Body of pancreas (tissue), 4 donors: ENCODE measurements at places on chromosomes 7 and 10. TPM values are rescaled to one million over a fixed set of nuclear protein-coding genes. Genes with fewer than 3 reads are reported as not detected.
A peak's percentile ranks its signal among the peaks of the same experiment; 100 is the strongest.

DNA sequence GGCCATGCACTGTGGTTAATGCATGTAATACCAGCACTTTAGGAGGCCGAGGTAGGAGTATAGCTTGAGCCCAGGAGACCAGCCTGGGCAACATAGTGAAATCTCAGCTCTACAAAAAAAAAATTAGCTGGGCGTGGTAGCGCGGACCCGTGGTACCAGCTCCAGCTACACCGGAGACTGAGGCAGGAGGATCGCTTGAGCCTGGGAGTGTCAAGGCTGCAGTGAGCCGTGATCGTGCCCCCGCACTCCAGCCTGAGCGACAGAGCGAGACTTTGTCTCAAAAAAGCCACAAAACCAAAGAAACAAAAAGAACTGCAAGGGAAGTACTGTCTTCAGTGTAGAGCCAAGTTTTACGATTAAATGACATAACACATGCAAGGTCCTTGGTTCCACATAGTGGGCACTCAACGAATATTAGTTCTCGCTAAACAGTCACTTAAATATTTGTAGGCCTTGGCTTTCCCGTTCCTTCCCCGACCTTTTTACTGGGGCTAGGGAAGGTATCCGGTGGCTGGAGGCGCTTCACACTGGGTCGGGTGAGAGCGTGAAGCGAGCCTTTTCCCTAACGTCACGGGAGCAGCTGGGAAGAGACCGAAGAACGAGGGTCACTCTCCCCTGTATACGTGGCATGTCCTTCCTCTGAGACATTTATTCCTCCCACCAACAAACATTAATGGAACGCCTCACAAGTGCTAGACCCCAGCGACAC is 993 bp upstream of the SND1 start:
- peak; percentile 24 for DNase-seq

Gene SCIN
- total RNA-seq = not detected

GRCh38 chr10:44053391-44053790 is 331.5 kb downstream of the CXCL12 start:
- no peak for DNase-seq

GRCh38 chr7:26684447-26684846 is 179.9 kb downstream of the SKAP2 start:
- DNase-seq = no peak

GRCh38 chr7:134842886-134843430 is 63.5 kb downstream of the CALD1 start:
- DNase-seq = no peak

Gene ADCY1
- 7.6 TPM for total RNA-seq

DNA sequence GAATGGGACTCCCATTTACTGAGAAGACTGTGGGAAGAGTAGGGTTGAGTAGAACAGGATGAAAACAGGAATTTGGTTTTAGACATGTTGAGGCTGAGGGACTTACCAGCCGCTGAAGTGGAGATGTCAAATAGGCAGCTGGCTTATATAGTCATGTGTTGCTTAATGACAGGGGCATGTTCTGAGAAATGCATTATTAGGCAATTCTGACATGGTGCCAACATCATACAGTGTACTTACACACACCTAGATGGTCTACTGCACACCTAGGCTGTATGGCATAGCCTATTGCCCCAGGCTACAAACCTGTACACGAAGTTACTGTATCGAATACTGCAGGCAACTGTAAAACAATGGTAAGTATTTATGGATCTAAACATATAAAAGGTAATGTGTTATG is 17.5 kb downstream of the ARL3 start:
- DNase-seq = no peak

Gene GAD2
- total RNA-seq = 4.3 TPM

DNA sequence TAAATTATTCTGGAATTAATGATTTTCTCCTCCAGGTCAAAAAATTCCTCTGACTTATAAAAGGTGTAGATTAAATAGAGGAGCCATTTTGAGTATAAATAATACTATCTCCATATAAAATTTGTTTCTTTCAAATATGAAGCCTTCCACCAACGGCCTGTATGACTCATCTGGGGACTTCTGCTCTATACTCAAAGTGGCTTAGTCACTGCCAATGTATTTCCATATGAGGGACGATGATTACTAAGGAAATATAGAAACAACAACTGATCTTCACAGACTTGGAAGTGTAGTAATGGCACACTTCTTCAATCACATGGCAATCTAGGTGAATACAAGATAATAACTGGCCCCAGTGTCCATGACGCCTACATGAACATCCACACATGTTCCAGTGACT is 335.6 kb upstream of the HGF start:
- DNase-seq = no peak

DNA sequence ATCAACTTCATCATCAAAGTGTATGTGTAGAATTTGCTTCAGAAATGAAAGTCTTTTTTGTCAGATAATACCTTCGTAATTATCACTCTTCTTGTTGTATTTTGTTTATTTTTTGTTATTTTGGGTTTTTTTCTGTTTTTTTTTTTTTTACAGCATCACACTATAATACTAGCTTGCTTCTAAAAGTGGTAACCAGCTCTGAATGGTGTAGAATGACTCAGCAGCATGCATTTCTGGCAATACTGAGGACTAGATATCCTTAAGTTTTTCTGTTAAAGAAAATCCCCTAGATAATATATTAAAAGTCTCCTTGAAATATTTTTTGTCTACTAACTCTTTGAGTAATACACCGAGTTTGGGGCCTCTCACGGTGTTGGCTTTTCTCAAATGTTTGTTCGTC is 109.1 kb downstream of the LMBR1 start:
- no peak for DNase-seq

Gene ATG9B
- not detected for total RNA-seq

Gene AMPH
- total RNA-seq = 2.6 TPM

Gene LBX1
- not detected for total RNA-seq

- no peak for DNase-seq
These were observed 207.7 kb downstream of the ZEB1 start for GRCh38 chr10:31526681-31527080.

- DNase-seq = no peak
These were observed 90.4 kb downstream of the PDE1C start for GRCh38 chr7:31979690-31980330.

Gene VGF
- total RNA-seq = 3.0 TPM

DNA sequence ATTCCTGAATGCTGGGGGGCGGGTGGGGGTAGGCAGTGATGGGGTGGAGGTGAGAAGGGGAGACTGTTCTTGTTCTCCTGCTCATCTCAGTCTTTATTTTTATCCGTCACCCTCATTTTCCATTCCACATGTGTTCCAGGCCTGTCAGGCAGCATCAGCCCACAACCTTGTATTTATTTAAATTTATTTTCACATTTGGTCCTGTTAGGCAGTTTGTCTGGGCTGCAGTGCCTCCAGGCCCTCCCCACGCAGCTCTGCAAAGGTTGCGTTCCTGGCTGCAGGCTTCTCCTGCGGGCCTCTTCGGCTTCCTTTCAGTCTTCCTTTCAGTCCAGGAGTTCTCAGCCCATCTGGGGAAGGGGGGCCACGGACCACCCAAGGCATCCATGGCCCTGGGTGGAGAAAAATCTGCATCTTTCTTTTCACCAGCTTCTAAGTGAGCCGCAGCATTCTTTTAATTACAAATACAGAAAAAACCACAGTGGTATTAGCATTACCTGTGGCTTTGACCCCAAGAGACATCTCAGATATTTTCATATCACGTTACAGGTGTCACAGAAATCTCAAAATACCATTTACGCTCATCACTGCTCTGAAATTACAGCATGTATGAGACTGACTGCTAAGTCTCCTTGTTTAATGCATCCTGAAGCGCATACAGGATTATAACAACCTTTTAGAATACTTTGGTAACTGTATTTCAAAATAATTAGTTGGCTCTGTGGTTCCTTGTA is 94.0 kb downstream of the C10orf105 start:
- no peak for DNase-seq

Gene ATP6V0E2
- 24.1 TPM for total RNA-seq

DNA sequence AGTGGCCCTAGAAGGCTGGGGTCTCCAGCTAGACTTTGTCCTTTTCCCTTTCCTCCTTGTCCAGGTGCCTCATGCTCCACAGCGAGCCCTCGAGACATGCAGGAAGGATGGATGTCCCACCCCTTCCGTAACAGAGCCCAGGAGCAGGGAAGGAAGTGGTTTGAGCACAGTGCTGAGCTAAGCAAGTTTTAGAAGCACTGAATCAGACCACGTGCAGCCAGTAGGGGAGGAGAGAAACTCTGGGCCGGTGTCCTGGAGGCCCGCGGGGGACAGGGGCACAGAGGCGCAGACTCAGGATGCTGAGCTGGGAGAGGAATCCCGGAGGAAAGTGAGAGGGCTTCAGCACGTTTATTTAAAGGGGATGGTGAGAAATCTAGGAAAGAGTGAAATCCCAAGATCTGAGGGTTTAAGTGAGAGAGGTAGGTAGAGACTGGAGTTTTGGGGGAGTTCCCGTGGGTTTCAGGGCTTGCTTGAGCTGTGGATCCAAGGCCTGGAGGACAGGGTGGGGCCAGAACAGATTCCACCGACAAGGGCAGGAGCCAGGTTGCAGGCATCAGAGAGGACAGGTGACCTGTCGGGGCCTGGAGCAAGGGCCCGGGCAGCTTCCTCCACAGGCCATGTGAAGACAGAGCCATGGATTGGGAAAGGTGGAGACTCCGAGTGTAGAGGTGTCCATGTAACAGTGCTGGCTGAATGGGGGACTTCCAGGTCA is 4.4 kb upstream of the IRF5 start:
- no peak for DNase-seq

DNA sequence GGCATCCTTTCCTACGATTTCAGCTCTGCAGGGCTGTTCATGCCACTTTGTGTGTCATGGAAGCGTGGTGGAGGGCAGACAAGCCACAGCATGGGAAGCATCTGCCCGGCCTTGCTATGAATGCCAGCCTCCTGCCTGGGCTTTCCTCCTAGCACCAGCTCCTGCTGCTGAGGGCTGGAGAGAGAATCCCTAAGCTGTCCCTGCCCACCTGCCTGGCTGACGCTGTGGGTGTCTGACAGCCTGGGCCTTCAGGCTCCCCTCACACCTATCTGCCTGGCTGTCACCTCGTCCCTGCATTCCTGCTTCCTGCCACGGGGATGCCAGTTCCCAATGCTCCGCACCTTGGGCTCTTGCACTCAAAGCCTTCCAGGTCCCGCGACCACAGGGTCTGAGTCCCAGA is 606.5 kb upstream of the MGMT start:
- no peak for DNase-seq

Gene SPACDR
- 1.0 TPM for total RNA-seq

GRCh38 chr10:48478469-48478868 is 126.4 kb downstream of the ARHGAP22 start:
- DNase-seq = no peak

DNA sequence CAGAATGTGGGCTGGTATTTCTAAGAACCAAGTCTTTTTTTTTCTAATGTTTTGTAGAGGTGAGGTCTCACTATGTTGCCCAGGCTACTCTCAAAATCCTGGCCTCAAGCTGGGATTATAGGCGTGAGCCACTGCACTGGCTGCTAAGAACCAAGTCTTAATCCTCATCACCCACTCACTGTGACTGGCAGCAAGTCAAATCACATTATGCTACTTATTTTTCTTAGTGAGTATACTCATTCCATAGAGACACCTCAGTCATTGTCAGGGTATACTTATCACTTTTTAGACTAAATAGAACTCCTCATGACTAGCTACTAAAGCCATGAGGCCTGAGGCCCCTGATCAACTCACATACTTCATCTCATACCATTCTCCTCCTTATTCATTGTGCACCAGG is 116.1 kb downstream of the STRA8 start:
- no peak for DNase-seq

DNA sequence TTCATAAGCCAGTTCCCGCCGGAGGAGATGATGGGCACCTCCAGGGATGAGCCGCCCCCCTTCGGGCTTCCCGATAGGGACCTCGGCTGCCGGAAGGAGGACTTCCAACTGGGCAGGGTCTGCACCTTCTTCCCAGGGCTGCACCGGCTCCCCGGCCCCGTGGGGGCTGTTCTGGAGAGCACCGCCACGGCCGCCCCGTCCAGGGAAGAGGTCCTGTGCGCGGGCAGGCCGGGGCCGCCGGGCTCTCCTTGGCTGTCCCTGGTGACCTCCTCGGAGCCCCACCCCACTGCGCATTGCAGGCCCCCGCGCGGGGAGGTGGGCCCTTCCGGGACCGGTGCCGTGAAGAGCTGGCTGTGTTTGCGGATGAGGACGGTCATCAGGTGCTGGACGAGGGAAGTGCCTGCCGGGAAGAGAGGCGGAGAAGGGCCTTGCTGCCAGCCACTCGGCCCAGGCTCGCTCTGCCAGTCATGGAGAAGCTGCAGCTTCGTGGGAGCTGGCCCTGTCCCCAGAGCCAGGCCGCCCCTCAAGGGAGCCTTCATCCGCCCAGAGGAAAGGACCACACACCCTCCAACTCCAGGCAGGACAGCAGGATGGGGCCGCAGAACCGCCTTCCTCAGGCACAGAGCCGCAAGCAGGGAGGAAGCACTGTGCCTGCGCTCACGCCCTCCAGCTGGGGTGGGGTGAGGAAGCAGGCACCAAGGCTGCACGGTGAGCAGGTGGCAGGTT is 144.4 kb downstream of the MAPK8 start:
- peak; percentile 7 for DNase-seq

Gene RTKN2
- not detected for total RNA-seq

DNA sequence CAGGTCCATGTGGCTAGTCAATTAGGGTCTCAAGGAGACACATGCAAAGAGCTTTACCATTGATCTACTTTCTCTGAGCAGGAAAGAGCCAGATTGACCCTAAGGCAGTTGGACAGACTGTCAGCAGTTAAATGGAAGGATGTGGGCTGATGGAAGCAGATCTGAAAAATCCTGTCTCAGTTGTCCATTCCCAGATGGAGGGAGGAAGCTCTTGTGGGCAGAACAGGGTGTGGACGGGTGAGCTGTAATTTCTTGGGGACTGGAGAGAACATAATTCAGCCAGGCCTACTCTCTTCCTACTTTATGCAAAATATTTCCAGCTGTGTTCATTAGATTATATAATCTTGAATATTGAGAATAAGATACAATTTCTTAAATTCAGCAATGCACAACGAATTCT is 163.6 kb downstream of the GNAT3 start:
- DNase-seq = no peak

Gene AMZ1
- not detected for total RNA-seq

Gene BUD23
- 34.3 TPM for total RNA-seq

DNA sequence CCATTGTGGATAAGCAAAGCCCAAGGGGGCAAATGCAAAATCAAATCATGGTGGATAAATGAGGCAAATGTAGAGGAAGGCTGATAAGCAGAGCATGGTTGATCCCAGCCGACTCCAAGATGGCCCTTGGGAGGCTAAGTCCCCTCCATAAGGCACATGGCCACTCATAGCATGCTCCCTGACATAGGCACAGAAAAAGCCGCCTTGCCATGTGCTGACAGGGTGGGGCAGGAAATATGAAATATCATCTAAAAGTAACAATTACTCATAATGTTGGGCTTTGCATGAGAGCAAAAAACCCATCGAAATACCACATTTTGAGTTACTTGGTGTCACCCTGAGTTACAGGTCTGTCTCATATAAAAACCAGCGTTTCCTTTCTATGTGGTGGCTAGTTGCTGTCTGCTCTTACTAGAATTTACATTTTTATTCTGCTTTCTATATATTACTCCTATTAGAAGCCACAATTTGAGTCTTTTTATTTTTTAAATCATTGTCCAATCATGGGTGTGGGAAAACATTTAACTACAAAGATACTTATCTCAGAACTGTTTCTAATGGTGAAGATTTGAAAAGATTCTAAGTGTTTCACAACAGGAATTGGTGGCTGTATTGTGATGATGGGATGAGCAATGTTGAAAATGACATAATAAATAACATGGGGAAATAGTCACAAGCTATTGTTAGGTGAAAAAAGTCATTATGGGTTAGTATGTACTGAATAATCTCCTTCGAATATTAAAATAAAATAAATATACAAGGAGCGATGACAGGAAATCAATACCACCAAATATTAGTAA is 102.7 kb downstream of the CUBN start:
- DNase-seq = no peak
